ENCODE measurements at places on chromosomes 2 and 18. TPM values are rescaled to one million over a fixed set of nuclear protein-coding genes. Genes with fewer than 3 reads are reported as not detected.

DNA sequence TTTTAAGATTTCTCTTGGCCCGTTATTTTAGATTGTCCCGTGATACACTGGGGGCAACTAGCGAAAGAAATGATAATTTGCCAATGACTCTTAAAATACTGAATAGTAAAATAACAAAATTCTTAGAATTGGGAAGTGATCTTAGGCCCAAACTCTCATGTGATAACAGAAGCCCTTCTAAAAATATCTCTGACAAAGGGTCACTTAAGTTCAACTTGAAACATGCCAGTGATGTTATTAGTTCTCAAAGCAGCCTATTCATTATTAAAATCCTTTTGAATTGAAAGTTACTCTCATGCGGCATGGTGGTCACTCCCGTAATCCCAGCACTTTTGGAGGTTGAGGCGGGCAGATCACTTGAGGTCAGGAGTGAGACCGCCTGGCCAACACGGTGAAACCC is 920.9 kb downstream of the NRXN1 start:
- no peaks in the 10 kb centered on the region for H3K36me3 ChIP-seq
- H3K4me3 ChIP-seq = no peak overlapping the region
- DNase-seq = no peak
- H3K27ac ChIP-seq = no peak overlapping the region
- no peaks in the 10 kb centered on the region for H3K27me3 ChIP-seq

- H3K27me3 ChIP-seq = no peaks in the 10 kb centered on the region
- H3K4me3 ChIP-seq = no peak overlapping the region
- no peak for DNase-seq
- H3K4me1 ChIP-seq = no peaks in the 10 kb centered on the region
- H3K36me3 ChIP-seq = no peaks in the 10 kb centered on the region
Observed at GRCh38 chr18:32072321-32072720, 19.4 kb upstream of the RNF138 start.

DNA sequence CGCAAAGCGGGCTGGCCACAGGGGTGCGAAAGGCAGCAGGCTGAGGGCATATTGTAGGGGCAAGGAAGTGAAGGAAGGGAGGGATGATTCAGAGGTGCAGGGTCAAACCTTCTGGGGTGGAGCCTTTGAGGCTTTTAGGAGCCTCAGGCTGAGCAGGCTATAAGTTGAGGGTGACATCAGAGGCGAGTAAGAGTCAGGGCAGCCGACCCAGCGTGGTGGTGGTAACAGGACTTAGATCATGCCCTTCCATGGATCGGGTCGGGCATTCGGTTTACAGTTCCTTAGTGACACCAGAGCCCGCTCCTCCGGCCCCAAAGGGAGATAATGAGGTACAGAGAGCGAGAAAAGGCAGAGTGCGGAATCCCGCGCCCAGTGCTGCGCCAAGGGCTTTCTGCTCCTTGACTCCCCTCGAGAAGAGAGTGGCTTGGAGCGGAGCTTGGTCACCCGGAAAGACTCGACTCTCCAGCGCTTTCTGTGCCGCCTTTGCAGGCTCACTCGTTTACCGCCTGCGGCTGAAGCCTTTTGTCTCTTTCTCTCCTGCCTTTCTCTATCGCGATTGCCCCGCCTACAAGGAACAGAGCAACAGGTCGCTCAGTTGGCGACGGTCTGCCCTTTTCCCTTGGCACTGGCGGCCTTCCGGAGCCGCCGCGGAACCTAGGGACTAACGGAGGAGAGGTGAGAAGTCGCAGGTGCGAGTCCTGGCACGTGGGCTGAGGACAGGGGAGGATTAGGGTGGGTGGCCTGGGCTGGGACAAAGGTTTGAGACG is 720 bp downstream of the LBX2 start:
- DNase-seq = no peak
- H3K4me3 ChIP-seq = peak overlapping the region; percentile 57
- H3K27me3 ChIP-seq = peaks cover 88% of the 10 kb centered on the region
- H3K4me1 ChIP-seq = peaks cover 7% of the 10 kb centered on the region
- H3K27ac ChIP-seq = no peak overlapping the region

The PTMA gene
- total RNA-seq = 2,823 TPM

The MC2R gene
- total RNA-seq = not detected

All from H1 (cell line).